ENCODE measurements at places on chromosomes 3 and 15.

DNA sequence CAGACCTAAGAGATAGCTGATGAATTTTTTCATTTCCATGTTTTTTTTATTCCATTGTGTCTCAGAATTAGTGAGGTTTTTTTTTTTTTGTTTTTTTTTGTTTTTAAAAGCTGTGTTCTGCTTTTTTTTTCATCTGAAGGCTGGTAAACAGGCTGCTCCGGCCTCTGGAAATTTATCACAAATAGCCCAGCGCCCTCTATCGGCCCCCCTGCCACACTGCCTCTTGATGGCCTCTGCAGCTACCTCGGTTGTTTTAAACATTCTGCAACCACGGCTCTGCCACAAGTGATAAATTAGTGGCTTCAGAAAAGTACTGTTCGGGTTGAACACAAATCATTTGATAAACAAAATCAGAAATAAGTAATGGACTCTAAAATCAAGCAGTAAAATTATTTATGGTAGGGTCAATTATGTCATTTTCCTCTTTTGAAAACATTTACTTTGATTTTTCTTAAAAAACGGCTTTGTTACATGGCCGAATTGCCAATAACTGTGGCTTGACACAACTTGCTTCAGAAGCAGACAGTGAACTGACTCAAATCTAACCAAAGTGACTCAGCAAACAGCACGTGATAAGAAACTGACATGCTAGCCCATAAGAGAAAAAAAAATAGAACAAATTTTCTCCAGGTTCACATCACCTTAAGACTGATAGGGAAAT, 87.8 kb downstream of the RSL24D1 start:
- DNase-seq: peak; percentile 39

DNA sequence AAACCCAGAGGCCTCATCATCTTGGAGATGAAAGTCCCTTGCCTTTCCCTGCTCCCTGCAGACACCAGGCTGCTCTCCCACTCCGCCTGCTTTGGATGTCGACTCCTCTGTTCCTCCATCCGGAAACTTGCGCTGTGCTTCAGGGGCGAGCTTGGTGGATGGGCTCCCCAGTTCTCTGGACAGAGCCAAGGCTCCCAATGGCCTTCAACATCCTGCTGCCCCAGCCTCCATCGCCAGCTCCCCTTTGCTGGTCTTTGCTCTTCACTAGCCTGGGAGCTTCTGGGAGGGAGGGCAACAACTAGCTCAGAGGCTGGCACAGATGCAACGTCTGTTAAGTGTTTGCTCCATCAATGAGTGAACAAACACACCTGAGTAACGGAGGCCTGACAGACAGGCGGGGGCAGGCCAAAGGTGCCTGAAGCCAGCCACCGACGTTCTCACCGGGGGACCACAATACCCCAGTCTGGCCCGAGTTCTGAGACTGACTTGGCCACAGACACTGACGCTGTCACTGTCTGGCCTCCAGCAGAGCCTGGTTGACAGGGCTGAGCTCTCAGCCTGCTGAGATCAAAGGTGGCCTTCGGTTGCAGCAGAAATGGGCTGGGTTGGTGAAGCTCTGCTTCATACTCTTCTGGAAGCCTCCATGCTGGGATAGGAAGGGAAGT, 39.0 kb downstream of the RGMA start:
- peak; percentile 19 for DNase-seq

DNA sequence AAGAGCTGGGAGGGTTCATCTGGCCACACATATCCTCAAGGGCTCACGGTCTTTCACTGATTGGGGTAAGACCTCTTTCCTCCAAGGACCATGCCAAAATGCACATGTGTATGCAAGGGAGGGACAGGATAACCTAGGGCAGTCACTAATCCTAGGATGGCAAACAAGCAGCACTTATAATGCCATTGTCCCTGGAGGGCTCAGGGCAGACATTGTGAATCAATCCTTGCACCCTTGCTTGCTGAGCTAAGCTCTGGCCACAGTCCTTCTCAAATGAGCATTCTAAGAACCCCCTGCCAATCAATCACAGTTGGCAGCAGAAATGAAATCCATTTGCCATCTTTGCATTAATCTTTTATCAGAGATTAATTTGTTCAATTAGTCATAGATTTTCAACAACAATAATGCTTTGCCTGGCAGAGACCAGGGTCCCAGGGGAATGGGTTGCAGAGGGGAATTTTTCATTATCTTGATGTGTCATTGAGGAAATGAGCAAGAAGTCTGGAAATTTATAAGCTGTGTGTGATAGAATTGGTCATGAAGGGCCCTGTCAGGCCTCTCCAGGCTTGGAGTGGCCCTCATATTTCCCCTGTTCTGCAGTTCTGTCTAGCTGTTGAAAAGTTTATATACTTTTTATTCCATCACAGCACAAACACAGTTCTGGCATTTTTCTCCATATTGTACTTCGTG, 57.2 kb upstream of the KY start:
- DNase-seq: no peak

GRCh38 chr3:129005526-129006303, 4.6 kb downstream of the EFCC1 start:
- no peak for DNase-seq

DNA sequence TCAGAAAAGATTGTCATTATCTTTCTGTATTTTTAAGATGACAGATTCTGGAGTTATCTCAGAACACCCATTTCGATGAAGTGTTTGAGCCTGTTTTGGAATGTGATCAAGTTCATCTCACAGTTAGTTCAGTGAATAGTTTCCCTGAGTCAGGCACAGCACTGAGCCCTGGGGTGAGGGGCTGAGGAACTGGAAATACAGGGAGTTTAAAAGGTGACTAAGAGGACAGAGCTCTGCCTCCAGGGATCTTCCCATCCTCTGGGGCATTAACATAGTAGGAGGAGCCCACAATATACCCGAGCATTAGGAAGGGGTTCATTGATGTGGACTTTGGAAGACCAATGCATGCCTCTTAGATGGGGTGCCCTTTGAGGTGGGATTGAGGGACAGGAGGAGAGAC, 355.1 kb downstream of the CLSTN2 start:
- no peak for DNase-seq

- DNase-seq: no peak
Measured at GRCh38 chr3:46856576-46857471, 6.4 kb downstream of the MYL3 start.

- DNase-seq: no peak
Measured at GRCh38 chr3:157427901-157428300, 8.7 kb upstream of the PTX3 start.

- DNase-seq: no peak
Measured at GRCh38 chr3:171565481-171566058, 105.4 kb upstream of the TNIK start.

DNA sequence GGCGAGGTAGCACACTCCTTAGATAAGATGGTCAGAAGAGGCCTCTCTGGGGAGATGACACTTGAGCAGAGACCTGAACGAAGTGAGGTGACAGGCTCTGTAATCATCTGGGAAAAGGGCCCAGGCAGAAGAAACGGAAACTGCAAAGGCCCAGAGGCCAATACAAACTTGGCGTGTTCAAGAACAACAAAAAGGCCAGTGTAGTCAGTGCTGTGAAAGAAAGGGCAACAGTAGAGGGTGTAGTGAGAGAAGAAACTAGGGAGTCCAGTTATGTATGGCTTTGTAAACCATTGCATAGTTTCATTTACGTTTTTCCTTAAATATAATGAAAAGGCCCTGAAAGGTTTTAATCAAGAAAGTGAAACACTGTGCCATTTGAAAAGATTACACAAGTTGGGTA, 31.8 kb downstream of the PLD1 start:
- DNase-seq: no peak

DNA sequence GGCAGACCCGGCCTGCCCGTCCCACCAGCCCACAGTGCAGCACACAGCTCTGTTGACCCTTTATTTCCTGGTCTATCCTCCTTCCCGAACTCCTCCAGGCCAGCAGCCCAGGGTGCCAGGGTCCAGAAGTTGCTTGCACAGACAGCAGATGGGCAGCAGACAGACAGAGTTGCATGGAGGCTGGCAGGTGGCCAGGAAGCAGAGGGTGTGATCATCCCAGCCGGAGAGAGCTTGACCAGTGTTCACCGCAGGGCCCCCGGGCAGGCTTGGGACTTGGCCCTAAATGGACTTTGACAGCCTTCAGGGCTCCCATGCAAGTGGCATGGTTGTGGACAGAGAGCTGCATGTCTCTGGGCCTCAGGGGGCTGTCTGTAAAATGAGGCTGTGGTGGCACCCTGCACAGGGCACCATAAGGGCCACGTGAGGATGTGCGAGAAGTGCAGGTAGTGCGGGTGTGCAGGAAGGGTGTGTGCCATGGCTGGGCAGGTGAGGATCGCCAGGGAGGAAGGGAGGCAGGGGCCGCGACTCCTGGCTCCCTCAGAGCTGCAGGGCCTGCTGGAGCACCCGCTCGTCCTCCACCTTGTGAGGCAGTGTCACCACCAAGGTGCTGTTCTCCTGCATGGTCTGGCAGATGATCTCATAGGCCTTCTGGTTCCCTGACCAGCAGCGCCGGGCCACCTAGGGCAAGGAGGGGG, 6.3 kb upstream of the ZXDC start:
- no peak for DNase-seq

GRCh38 chr15:38992930-38993329, 428.3 kb upstream of the RASGRP1 start:
- DNase-seq: no peak

DNA sequence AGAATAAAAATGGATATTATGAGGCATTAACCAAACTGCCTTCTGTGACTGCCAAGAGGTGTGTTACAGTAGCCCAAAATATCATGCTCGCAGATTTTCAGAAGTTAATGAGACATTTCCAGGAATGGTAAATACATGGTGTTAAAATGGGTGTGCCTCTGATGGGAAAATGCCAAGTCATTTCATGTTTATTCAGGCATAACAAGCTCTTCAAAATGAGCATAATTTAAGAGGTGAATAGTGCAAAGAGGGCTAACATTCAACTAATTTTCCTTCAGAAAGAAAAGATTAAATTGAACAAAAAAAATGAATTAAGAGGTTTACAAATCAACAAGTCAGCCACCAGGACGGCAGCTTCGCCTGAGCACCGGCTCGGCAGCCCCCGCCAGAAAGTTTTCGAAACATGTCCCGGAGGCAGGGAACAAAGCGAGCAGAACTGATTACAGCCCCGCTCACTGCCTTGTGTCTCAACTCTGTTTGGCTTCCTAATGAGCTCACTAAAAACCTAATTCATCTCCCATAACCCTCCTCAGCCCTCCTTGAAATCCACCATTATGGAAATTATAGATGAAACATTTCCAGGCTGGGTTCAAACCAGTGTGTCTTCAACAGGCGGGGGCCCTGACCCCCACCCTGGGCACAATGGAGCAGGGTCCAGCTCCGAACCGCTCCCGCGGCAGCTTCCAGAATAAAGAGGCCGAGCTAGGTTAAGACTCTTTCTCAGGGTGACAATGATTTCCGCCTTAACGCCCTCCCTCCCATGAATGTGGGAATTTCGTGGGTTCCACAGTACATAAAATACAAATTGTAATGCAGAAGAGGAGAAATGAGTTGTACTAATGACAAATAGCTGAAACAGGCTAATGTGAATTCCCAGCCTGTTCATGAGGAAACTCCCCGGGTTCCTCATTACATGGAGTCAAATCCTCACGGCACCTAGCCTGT, 43.9 kb downstream of the MEIS2 start:
- DNase-seq: no peak

DNA sequence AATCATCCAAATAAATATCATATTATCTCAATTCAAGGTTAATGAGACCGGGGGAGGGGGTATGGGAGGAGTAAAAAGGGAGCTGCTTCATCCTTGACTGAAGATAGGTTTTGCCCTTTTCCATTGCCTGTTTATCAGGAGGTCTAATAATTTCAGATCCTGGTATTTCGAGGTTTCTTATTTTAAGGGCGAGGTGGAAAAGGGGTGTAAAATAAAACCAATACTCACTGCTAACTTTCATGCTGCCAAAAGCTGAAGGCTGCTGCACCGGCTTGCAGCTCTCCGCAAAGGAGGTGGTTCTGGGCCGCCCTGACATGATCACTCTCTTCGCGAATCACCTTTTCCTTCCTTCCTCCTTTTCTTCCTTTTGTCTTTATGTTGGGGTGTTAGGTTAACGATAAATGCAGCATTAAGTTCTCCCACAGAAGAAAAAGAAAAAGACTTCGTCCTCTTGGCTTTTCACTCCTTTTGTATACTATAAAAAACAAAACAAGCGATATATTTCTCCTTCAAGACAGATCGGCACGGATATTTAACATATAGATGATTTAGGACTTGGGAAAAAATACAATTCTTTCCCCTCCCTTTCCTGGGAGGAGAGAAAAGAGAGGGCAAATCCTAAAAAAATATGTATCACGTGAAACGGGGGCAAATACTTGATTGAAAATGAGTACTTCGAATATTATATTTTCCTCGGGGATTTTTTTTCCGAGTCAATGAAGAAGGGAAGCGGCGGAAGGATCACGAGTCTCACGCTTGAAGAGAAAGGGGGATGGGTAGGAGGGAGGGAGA, 932 bp downstream of the GSK3B start:
- peak; percentile 27 for DNase-seq

DNA sequence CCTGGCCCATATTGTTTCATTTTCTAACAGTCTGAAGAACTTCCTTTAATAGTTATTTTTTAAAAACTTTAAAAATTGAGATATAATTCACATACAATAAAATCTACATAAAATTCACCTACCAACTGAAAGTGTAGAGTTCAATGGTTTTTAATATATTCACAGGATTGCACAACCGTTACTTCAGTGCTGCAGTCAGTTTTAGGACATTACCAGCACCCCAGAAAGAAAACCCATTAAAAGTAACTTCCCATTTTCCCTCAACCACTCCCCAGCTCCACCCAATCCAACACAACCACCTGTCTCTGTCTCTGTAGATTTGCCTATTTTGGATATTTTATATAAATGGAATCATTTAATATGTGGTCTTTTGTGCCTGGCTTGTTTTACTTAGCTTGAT, 29.6 kb downstream of the MGA start:
- DNase-seq: no peak

DNA sequence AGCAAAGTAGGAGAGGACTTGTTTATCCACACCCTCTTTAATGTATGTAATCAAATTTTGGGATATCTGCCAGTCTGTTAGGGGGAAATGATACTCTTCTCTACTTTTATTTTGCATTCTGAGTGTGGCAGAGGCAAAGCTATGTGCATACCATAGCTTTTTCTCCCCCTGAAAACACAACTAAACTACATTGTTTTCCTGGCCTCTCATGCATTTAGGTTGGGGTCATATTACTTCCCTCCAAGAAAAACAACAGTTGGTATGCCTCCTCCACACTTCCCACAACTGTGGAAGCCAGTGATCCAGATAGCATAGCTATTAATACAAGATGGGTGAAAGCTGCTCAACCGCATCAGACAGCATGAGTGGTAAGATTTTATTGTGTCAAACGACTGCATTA, 6.9 kb downstream of the RPL15 start:
- DNase-seq: no peak
